Heart left ventricle (tissue), 16 donors: ENCODE measurements at places on chromosomes 12 and 14. TPM values are rescaled to one million over a fixed set of nuclear protein-coding genes. Genes with fewer than 3 reads are reported as not detected.

GRCh38 chr12:26195250-26195640 lies at the start of gene SSPN:
Gene SSPN (plus strand): TSS chr12:26195573. CDS start chr12:26195673, 100 bp downstream.
- DNase-seq: peak; percentile 82

GRCh38 chr12:103441437-103442181 lies 54.2 kb downstream of the C12orf42 start:
- no peak for DNase-seq

GRCh38 chr14:61140872-61141271 lies 140.3 kb downstream of the TMEM30B start:
- DNase-seq: no peak

DNA sequence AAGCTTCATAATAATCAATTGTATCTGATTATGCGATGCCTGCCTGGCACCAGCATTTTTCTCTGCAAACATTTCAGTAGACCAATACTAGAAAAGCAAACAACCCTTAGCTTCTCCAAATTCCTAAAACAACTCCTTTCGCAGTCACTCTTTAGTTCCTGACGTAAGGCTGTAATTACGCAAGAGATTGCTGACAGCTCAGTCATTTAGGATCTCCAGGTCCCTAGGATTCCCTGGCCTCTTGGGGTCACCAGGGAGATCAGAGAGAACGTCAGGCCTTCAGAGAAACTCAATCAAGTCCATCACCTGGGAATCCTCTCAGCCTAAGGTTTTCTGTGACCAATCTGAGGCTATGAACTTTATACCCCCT lies 390.6 kb downstream of the PAWR start:
- DNase-seq: no peak

PRH2 gene
- total RNA-seq: not detected

MGP gene
- total RNA-seq: 147 TPM

ADAM21 gene
- 0.19 TPM for total RNA-seq

PTGR2 gene
- total RNA-seq: 32.9 TPM

BBS10 gene
- 9.6 TPM for total RNA-seq
